ENCODE measurements at places on chromosomes 5 and 9.

- DNase-seq: no peak
These were observed 698.8 kb upstream of the C9orf72 start for GRCh38 chr9:28272127-28272526.

DNA sequence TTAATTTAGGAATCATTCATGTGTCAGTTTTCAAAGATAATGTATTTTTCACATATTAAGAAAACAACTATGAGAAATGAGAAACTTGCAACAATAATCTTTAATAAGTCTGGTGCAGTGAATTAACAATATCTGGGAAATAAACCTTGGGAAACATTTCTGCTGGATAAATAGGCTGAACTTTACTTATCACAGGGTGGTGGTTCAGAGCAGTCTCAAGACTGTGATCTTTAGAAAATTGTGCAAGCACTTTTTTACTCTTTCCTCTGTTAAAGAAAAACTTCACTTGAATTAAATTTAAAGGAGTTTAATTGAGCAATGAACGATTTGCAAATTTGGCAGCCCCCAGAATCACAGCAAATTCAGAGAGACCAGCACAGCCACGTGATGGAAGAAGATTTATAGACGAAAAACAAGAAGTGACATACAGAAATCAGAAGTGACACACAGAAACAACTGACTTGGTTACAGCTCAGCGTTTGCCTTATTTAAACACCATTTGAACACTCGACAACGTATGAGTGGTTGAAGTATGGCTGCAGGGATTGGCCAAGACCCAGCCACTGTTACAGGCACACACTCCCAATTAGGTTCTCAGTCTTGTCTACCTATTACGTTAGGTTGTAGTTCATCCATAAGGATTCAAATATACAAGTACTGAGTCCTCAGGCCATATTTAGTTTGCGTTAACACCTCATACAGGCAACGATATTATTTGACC lies 631.9 kb downstream of the SLCO4C1 start:
- no peak for DNase-seq

- peak; percentile 75 for DNase-seq
These were observed 715 bp downstream of the FGF10 start for GRCh38 chr5:44388321-44389089.

DNA sequence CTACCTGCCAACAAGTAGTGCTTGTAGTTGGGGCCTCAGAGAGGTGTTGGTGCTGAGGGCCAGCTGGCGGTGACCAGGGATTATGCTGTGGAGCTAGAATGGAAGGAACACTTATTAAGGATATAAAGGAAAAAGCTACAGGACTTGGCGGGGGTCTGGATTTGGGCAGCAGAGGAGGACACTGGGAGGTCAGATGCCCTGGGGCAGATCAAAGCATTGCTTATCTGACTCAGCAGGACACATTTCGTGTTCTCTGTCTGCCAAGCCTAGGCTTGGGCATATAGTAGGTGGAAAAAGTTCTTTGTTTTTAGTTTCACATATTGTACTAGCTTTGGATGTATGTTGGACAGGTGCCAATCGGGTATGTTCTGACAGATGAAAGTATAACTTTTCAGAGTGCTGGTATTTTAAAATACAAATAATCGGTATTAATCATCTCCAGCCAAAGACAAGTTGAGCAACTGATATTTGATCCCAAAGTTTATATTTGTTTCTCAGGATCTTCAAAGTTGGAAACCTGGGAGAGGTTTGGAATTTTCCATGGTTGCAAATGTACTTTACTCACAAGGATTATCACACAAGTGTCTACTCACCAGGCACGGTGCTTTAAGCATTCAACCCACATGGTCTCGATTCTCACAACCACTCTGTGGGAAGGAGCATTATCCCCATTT lies 69.4 kb downstream of the IQGAP2 start:
- no peak for DNase-seq

GRCh38 chr9:75953218-75953617 lies 62.7 kb downstream of the PCSK5 start:
- DNase-seq: no peak

DNA sequence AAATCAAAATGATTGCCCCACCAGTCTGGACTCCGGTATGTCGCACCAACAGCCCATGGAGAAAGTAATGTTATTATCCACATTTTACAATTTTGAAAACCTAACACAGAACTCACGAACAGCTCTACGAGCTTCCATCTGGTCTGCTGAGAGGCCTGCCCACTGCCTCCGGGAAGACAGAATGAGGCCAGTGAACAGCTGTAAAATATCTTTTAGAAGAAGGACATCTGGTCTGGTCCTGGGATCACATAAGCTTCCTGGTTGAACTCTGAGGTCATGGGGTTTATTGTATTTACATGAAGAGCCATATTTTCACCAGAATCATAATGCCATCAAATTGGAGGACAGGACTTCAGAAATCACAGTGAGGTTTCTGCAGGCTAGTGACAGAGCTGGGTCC lies 89.0 kb downstream of the FRMD3 start:
- DNase-seq: no peak

GRCh38 chr5:19903611-19904010 lies 84.4 kb downstream of the CDH18 start:
- no peak for DNase-seq

GRCh38 chr5:54753034-54753433 lies 232.4 kb downstream of the ESM1 start:
- no peak for DNase-seq

GRCh38 chr5:143896966-143897365 lies 85.0 kb downstream of the HMHB1 start:
- peak; percentile 60 for DNase-seq

- DNase-seq: no peak
These were observed 111.4 kb downstream of the C9orf50 start for GRCh38 chr9:129509533-129509928.

DNA sequence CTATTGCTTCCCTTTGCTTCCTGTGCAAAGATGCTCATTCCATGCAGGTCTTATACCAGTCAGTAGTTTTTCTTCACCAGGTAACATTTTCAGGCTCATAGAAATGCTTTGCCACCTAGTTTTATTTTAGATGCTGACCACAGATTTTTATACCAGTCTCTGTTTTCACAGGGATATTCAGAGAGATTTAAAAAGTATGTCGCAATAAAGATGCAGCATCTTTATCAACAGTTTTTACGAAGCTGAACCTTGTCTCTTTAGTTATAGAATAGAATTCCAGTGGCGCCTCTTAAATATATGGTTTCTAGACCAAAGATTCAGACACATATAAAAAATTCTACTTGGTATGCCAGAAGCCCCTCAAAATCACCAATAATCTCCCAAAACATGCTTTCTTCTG lies 155.7 kb upstream of the PCSK5 start:
- no peak for DNase-seq

DNA sequence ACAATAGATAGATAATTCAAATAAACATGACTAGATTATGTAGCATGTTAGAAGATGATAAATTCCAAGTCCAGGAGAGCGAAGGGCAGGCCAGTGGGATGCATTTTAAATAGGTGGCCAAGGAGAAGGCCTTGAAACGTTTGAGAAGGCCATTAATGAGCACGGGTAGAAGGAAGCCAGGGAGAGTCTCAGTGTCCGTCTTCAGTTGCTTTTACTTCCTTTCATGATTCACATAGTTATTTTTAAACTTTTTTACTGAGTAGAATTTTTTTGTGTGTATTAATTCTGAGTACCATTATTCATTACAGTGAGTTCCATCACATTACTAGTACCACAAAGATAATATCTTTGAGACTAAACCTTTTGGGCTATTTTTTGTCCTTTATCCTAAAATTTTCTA lies 259.2 kb downstream of the ARRDC3 start:
- DNase-seq: no peak

DNA sequence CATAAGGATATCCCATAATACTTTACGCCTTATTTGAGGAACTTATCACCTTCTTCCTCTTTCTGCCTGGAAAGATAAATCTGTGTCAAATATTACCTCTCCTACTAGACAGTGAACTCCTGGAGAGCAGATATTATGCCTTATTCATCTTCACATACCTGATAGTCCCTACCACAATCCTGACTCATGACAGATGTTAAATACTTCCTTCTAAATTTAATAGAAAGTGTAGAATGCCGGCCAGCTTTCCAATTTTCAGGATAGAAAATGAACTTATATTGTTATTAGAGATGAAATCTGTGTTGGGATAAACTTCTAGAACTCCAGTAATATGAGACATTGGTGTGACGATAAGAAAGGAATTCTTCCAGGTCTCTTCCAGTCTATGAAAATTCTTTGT lies 89.0 kb downstream of the GCNT4 start:
- no peak for DNase-seq

GRCh38 chr9:72674961-72675360 lies 153.6 kb downstream of the TMC1 start:
- no peak for DNase-seq

DNA sequence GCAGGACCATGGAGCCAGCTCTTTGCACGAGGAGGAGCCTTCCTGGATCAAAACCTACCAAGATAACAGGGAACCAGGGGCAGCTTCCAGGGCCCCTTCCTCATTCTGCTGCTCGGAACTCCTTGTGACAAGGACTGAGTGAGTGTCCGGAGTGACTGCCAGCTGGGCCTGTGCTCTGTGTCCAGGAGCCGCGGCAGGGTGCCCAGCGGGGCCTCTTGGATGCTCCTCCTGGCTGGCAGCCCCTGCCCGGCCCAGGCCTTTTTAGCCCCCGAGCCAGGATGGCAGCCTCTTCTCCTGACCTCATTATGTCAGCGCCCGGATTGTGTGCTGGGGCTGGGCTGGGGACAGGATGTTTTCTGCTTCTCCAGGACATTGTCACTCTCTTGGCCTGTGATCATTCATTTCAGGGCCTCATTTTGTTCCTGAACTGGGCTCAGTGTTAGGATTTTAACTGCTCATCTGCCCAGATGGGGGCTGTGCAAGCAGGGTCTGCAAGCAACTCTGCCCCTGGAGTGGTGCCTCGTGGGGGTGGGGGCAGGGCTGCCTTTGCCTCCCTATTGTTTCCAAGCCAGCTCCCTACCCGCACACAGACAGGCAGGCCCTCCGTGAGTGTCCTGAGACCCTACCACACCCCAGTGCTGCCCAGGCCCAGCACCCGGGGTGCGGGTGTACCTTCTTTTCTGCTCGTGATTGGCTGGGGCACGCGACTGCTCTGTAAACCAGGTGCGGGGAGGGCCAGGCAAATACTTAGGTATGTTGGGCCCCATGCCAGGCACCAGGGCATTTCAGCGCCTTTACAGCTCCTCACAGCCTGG lies 161.6 kb downstream of the COL23A1 start:
- DNase-seq: peak; percentile 52

GRCh38 chr5:154352960-154353548 lies 92.7 kb upstream of the SAP30L start:
- no peak for DNase-seq

DNA sequence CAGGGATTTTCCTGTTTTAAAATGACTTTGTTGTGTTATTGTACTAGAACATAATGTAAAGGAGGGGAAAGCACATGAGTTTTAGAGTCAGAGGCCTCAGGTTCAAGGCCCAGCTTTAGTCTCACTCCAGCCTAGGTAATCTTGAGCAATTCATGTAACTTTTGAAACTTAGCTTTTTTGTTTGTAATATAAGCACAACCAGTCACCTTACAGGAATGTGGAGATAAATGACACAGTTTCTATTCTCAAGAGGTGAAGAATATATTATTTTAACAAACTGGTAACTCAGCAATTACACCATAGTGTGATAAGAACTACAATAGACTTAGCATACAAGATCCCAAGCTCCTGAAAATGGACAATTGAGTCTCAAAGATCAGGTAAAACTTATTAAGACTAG lies 51.2 kb downstream of the ADAMTS19 start:
- DNase-seq: no peak

DNA sequence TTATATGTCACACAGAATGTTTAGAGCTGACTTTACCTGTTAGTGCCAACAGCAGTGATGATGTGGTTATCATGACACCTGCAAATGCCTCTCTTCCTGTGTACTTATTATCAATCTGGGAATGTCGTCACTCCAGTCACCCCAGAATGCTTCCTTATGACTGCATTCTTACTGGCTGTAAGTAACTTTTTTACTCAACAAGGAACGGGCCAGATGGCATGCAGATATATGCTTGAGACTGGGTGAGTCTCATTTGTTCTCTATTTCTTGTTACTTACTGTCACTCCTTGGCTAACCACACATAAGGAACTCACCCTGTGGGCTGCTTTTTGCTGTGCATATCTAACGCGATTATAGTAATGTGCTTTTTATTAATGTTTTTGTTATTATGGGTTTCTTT lies 385.5 kb upstream of the MEF2C start:
- DNase-seq: no peak

- no peak for DNase-seq
These were observed 200.8 kb downstream of the MAT2B start for GRCh38 chr5:163706053-163706771.

DNA sequence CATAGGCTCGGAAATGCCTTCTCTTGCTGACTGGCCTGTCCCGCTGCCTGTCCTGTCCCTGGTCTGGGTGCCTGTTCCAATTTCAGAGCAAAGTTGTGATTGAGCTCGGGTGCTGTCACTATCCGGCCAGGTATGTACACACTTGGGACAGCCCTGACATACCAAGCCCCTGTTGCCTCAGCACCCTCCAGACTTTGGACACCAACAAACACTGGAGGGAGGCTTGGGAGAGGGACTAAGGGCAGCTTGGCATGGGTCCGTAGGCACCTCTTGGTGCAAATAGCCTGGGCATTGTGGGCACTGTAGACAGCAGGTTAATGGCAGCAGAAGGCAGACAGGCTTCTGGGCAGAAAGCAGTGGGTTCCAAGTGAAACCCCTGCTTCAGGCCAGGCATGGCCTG lies 86.3 kb upstream of the SEMA6A start:
- DNase-seq: no peak

GRCh38 chr5:112703866-112704820 lies 33.5 kb upstream of the APC start:
- DNase-seq: no peak

- no peak for DNase-seq
These were observed 65.5 kb upstream of the SPRY4 start for GRCh38 chr5:142390334-142390733.

DNA sequence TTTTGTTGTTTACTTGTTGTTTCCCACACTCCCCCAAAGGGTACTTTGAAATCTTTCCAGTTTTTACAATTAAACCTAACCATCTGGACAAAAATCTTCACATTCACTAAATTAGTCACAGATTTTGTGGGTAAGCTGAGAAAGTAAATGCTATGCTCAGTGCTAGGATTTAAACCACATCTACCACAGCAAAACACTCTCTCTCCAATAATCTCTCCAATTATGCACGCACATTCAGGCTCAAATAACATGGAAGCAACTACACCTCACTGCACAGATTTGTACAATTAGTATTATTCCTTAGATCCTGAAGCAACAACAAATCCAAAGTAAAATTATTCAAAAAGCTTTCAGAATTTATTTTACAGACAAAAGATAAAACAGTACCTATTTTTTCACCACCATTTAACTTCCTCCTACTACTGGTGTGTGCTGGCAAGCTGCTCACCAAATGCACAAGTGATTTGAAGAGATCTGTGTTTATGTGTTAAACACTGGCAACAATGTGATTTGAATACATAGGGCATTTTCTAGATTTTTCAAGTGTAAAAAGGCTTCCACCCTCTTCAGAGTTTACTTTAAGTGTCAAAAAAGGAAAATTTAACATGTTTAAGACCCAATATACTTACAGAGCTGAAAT lies 16.6 kb downstream of the ZNF608 start:
- DNase-seq: no peak

- DNase-seq: no peak
These were observed 53.6 kb downstream of the WNK2 start for GRCh38 chr9:93237540-93237939.

GRCh38 chr9:75001719-75002421 lies 26.2 kb downstream of the CARNMT1 start:
- DNase-seq: no peak

- peak; percentile 50 for DNase-seq
These were observed 68.6 kb upstream of the IL17B start for GRCh38 chr5:149447373-149448367.

GRCh38 chr9:114787781-114788498 lies 17.9 kb downstream of the TNFSF15 start:
- DNase-seq: peak; percentile 29

- no peak for DNase-seq
These were observed 584.1 kb upstream of the NUDT12 start for GRCh38 chr5:104146652-104147051.

Measured in islet precursor cell (in vitro differentiated cells).